ENCODE measurements at places on chromosomes 3 and 15.

DNA sequence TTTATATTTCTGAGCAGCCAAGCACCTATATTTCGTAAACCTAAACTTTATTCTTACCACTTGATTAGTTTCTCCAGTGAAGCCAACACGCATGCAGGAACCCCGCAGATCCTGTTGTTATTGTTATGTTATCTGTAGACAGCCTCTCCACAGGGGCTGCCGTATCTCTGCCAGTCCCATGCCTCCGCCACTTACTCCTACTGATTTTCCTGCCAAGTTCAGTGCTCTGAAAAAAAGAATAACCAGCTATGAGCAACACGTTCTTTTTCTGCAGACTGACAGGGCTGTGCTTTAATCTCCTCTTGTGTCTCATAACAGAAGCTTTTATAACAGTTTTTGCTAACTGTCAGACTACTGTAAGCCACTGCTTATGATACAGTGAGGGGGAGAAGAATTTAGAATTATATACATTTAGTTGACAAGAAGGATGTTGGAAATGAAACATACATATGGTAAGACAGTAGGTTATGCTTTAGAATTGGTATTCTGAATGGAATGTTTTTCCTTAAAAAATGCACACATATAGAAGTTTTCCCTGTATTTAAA is 347.4 kb downstream of the SI start:
- DNase-seq = no peak

DNA sequence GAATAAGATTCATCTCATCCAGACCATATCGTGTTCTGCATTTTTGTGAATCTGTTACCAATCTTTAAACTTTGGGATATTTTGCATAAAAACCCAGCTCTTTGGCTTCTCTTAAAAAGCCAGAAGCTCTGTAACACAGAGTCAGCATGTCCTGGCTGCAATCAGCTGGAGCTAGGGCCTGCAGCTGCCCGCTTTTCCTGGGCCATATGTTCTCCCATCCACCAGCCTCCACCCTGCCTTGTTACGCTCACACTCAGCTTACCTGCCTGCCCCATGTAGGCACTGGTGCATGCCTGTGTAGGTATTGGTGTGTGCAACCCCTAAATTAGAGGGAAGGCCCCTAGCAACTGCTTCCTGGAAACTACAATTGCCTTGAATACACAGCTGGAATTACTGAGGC is 48.2 kb downstream of the CRYGS start:
- no peak for DNase-seq

DNA sequence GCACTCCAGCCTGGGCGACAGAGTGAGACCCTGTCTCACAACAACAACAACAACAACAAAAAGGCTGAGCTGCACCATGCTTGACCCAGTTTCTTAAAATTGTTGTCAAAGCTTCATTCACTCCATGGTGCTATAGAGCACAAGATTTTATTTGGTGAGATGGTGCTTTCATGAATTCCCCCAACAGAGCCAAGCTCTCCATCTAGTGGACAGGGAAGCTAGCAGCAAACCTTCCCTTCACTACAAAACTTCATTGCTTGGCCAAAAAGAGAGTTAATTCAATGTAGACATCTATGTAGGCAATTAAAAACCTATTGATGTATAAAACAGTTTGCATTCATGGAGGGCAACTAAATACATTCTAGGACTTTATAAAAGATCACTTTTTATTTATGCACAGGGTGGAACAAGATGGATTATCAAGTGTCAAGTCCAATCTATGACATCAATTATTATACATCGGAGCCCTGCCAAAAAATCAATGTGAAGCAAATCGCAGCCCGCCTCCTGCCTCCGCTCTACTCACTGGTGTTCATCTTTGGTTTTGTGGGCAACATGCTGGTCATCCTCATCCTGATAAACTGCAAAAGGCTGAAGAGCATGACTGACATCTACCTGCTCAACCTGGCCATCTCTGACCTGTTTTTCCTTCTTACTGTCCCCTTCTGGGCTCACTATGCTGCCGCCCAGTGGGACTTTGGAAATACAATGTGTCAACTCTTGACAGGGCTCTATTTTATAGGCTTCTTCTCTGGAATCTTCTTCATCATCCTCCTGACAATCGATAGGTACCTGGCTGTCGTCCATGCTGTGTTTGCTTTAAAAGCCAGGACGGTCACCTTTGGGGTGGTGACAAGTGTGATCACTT is 2.0 kb downstream of the CCR5 start:
- no peak for DNase-seq

GRCh38 chr15:44034334-44034733 is 160.7 kb downstream of the FRMD5 start:
- DNase-seq = no peak

- DNase-seq = no peak
These were observed 316.5 kb upstream of the ICE2 start for GRCh38 chr15:60795471-60795870.

GRCh38 chr15:97234851-97235610 is 725.5 kb upstream of the ARRDC4 start:
- no peak for DNase-seq

DNA sequence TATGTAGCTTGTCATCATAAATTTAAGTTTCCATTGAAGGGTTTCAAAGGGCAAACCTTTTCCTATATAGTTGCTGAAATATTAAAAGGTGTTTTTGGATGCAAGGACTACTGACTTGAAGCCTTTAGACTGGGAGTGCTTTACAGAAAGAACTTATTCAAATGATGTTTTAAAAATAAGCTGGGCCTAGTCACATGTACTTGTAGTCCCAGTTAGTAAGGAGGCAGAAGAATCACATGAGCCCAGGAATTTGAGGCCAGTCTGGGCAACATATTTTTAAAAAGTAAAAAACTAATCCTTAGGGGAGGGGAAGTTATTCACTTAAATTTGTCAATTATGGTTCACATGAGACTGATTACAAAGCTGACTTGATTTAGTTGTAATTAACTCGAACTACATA is 65.0 kb downstream of the SMARCC1 start:
- DNase-seq = no peak

GRCh38 chr3:9861626-9862130 is 17.9 kb upstream of the RPUSD3 start:
- DNase-seq = no peak

- no peak for DNase-seq
These were observed 293.3 kb downstream of the ZIC1 start for GRCh38 chr3:147702509-147702908.

- no peak for DNase-seq
These were observed 27.0 kb upstream of the MUC4 start for GRCh38 chr3:195838714-195839113.

DNA sequence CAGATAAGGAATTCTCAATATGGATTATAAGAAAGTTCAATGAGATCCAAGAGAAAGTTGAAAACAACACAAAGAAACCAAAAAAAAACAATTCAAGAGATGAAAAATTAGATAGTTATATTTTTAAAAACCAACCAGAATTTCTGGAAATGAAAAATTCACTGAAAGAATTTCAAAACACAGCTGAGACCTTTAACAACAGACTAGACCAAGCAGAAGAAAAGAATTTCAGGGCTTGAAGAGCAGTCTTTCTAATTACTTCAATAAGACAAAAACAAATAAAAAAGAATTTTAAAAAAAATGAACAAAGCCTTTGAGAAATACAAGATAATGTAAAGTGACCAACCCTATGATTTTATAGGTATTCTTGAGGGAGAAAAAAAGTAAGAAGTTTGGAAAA is 155.4 kb downstream of the ZMAT3 start:
- no peak for DNase-seq

DNA sequence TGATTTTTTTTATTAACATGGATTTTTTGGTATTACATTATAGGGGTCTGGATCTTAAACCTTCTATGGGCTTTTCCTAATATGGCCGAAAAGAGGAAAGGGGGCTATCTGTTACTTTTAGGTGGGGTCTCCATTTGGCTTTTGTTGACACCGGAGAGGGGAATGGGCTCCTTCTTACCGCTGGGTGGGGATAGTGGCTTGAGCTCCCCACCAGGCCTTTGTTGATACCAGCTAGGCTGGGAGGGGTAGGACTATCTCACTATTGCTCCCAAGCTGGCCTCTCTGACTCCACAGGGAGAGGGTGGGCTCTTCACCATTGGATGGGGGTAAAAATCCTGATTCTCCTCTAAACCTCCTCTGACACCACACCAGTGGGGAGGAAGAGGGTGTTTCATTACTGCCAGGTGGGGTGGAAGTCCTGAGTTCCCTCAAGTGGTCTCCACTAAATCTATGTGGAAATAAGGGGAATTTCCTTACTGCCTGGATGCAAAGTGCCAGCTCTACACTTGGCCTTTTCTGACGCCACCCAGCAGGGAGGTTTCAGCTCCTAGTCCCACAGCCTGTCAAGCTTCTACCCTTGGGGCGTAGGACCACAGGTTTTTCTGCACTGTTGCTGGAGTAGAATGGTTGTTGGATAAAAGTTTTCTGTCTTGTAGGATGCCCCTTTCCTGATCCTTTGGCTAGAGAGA is 572.3 kb downstream of the MAGI1 start:
- DNase-seq = no peak

DNA sequence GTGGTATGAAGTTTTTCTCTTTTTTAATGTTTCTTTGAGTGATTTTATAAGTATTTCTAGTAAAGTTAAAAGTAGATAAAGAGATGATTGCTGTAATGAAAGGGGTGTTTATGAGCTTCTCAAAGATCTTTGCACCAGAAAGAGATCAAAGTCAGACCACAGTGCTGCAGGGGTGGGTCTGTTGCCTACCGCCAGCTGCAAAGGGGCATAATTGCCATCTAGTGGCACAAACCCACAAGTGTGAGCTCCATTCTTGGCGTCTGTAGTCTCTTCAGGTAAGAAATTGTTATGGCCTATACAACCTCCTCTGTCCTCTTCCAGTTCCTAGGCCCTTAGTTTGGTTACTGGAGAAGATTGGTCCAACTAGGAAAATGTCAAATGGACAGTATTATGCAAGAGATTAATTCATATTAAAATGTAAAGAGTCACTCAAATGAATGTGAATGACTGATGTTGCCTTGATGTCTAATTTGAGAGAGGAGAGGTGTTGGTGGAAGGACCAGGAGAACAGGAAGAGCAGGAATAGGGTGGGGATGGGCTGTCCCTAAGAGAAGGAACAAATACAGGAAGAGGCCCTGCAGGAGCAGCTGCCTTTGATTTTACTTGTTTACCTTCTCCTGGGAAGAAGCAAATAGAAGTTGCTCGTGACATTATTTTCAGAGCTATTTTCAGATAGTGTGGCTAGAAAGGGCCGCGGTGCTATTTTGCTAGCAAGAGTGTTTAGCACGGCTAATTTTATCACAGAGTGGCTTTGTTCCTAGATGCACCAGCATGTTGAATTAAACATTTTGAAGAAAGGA is 53.0 kb upstream of the GSK3B start:
- DNase-seq = peak; percentile 28

GRCh38 chr15:61138156-61138555 is 90.9 kb downstream of the RORA start:
- no peak for DNase-seq

- no peak for DNase-seq
These were observed 108.4 kb upstream of the LINGO1 start for GRCh38 chr15:77741106-77741505.

GRCh38 chr3:109432833-109433232 is 95.5 kb upstream of the DPPA4 start:
- no peak for DNase-seq

- DNase-seq = no peak
These were observed 75.2 kb downstream of the FBXL22 start for GRCh38 chr15:63672369-63672768.

GRCh38 chr3:71585887-71586809 is 2.6 kb upstream of the FOXP1 start:
- peak; percentile 23 for DNase-seq

DNA sequence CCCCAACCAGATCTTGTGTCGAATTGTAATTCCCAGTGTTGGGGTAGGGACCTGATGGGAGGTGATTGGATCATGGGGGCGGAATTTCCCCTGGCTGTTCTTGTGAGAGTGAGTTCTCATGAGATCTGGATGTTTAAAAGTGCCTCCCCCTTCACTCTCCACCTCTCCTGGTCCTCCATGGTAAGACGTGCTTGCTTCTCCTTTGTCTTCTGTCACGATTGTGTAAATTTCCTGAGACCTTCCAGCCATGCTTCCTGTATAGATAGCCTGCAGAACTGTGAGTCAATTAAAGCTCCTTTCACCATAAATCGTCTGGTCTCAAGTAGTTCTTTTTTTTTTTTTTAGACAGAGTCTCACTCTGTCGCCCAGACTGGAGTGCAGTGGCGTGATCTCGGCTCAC is 42.3 kb downstream of the NR1D2 start:
- no peak for DNase-seq

DNA sequence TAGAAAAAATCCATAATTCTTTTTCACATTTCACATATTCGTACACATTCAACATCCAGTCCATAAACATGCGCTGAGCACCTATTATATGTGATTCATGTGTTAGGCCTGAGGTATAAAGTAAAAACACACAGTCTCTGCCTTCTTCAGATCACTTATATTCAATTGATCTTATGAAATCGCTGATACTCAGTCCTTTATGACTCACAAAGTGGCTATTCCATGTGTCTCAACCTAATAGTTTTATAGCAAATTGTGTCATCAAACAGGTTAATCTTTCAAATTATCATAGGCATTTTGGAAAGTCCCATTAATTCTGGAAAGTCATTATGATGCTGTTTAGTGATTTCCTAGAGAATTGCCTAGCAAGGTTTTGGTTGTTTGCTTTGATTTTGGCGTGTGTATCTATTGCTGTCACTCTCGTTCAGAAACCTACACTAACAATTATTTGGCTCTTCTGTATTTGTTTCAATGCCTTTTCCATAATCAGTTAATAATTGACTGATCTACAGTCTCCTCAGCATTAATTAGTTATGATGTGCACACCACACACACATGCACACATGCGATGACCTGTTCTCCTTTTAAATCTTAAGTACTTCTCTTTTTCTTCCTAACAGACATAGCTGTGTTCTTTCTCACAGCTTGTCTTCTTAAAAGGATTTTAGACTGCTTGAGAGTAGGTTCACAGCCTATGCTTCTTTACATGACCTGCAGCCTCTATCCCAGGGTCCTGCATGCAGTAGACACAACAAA is 353.1 kb downstream of the MECOM start:
- DNase-seq = no peak

- no peak for DNase-seq
These were observed 254.0 kb downstream of the GABRB3 start for GRCh38 chr15:26518885-26519284.

DNA sequence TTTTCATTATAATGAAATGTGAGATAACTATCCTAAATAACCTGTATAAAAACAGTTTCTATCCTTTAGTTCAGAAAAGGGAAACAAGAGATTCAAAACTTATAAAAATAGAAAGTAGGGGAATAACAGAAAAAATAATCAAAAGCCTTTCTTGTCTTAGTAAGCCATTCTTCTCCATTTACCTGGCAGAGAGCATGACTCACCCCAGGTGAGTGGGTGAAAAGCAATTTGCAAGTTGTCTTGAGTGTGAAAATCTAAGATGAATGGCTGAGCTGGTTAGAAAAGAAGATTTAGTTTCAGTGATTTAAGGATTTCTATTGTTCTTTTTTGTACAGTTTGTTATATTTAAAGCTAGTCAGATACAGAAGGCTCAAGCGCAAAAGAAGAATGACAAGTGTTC is 702.0 kb downstream of the GRM7 start:
- no peak for DNase-seq

All from stimulated activated CD4-positive, alpha-beta T cell treated with anti-CD3 and anti-CD28 coated beads, Interleukin-2, amount 100 ng/mL, for 4 hours (primary cell).